ENCODE measurements at places on chromosomes 2 and 18.

GRCh38 chr2:3626812-3627499 is 31.0 kb upstream of the ALLC start:
- no peaks in the 10 kb centered on the region for H3K36me3 ChIP-seq
- H3K4me1 ChIP-seq = peaks cover 14% of the 10 kb centered on the region
- no peak for DNase-seq
- H3K4me3 ChIP-seq = no peak overlapping the region
- H3K27ac ChIP-seq = peak overlapping the region; percentile 93

DNA sequence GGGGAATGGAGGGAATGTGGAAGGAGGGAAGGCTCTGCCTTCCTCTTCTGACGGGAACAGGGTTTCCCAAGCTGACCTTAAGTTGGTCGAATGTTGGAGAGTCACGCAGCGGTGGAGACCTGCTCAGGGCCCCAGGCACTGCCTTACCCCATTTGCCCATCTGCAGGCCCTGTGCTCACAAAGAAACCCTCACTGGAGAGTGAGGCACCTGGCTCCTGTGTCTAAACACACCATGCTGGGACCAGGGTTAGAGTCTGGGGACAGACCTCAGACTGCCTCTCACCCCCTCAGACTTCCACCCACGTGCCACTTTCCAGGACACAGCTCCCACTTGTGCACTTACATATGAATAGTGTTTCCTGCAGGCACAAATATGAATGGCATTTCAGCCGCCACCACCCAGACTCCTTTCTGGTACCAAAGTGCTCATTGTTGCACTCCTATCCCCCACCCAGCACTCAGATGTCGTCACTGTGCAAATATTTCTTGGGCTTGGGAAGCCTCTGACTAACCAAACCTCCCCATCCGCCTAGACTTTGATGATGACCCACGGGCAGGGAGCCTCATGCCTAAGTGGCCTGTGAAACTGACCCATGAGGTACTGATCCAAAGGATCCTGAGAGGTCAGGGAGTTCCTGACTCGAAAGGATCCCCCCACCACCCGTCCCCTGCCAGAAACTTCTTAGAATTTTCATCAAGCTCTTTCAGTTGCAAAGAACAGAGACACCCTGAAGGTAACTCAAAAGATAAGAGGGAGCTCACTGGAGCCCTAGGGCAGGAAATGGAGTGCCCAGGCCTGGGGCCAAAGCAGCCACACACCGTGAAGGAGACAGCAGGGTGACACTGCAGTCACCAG is 78.3 kb downstream of the STPG4 start:
- no peaks in the 10 kb centered on the region for H3K36me3 ChIP-seq
- no peaks in the 10 kb centered on the region for H3K27me3 ChIP-seq
- no peak overlapping the region for H3K27ac ChIP-seq
- no peak overlapping the region for H3K4me3 ChIP-seq
- H3K4me1 ChIP-seq = peaks cover 15% of the 10 kb centered on the region

- DNase-seq = no peak
- no peaks in the 10 kb centered on the region for H3K36me3 ChIP-seq
- H3K27me3 ChIP-seq = no peaks in the 10 kb centered on the region
- no peak overlapping the region for H3K4me3 ChIP-seq
- H3K27ac ChIP-seq = no peak overlapping the region
- peaks cover 13% of the 10 kb centered on the region for H3K4me1 ChIP-seq
Measured at GRCh38 chr2:43155851-43156411, 70.5 kb downstream of the ZFP36L2 start.

DNA sequence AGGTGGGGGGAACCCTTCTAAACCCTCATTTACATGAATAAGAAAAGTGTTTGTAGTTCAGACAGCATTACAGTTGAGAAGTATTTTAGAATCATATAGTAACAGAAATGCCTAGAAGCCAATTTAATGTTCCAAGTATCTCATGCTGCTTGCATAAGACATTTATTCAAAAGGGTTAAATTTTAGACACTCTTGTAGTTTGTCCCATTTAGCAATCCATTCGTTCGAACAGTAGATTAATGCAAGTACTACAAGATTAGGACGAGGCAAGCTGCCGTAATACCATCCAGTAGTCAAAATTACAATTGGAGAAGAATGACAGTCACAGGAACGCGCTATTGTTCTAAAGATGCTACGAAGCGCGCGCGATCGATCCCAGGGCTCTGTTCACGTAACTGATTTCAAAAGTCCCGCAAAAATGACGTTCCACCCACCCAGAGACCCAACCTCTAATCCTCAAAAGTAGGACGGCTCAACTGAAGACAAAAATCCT is 1.2 kb downstream of the TMEM237 start:
- H3K4me3 ChIP-seq = peak overlapping the region; percentile 54
- no peak for DNase-seq
- peaks cover 12% of the 10 kb centered on the region for H3K36me3 ChIP-seq
- H3K27me3 ChIP-seq = no peaks in the 10 kb centered on the region

- no peaks in the 10 kb centered on the region for H3K4me1 ChIP-seq
- H3K36me3 ChIP-seq = no peaks in the 10 kb centered on the region
- DNase-seq = no peak
- H3K27me3 ChIP-seq = no peaks in the 10 kb centered on the region
- H3K4me3 ChIP-seq = no peak overlapping the region
Measured at GRCh38 chr2:155157065-155157464, 458.6 kb downstream of the KCNJ3 start.

DNA sequence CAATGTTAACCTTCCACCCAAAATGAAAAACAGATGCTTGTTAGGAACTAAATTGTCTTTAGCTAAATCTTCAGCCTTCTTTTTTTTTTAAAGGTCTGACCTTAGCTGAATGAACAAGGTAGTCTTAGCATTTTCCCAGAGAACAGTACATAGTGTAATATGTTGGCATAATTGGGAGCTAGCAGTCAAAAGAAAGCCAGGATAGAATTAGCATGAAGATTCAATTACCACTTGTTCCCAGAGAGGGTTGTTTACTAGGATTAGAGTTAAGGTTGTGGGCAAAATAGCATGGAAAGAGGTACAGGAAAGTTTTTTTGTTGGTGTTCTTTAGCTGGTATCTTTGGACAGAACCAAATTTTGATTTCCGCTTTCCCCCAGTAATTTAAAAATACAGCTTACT is 6.9 kb downstream of the CDH20 start:
- H3K4me3 ChIP-seq = no peak overlapping the region
- H3K27ac ChIP-seq = no peak overlapping the region
- H3K36me3 ChIP-seq = no peaks in the 10 kb centered on the region
- no peak for DNase-seq
- no peaks in the 10 kb centered on the region for H3K4me1 ChIP-seq
- peaks cover 11% of the 10 kb centered on the region for H3K27me3 ChIP-seq

GRCh38 chr2:222241128-222241870 is 57.5 kb downstream of the PAX3 start:
- H3K4me1 ChIP-seq = peaks cover 44% of the 10 kb centered on the region
- no peaks in the 10 kb centered on the region for H3K36me3 ChIP-seq
- no peak for DNase-seq
- no peaks in the 10 kb centered on the region for H3K27me3 ChIP-seq
- H3K27ac ChIP-seq = peak overlapping the region; percentile 91

DNA sequence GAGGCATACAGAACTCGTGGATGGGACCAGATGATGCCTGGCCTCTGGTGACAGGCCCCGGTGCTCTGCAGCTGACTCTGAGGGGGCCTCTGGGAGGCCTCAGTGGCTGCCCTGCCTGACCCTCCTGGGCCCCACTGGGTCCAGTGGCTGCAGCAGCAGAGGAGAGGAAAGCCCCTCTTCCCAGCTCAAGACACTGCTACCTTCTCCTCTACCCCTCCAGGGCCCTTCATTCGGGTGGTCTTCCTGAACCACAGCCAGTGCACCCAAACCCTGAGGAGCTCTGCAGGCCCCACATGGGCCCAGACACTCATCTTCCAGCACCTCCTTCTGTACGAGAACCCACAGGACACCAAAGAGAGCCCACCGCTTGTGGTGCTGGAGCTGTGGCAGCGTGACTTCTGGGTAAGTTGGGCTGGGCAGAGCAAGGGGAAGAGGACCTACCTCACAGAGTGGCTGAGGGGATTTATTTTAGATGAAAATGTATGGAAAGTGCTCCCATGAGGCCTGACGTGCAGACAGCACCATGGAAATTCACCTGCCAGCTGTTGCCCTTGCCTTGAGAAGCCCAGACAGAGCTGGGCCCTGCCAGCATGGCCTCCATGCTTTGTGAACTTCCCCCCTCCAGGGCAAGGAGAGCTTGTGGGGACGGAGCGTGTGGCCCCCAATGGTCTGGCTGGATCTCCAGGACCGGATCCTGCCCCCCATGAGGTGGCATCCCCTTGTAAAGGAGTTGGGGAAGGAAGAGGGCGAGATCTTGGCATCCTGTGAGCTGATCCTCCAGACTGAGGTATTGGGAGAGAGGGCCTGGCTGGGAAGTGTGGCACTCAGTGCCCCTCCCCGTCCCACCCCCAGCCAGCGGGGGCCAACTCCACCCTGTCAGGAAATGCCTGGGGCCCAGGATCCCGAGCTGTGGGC is 46.3 kb downstream of the LMAN2L start:
- no peaks in the 10 kb centered on the region for H3K4me1 ChIP-seq
- no peak overlapping the region for H3K4me3 ChIP-seq
- H3K36me3 ChIP-seq = no peaks in the 10 kb centered on the region
- no peak overlapping the region for H3K27ac ChIP-seq

DNA sequence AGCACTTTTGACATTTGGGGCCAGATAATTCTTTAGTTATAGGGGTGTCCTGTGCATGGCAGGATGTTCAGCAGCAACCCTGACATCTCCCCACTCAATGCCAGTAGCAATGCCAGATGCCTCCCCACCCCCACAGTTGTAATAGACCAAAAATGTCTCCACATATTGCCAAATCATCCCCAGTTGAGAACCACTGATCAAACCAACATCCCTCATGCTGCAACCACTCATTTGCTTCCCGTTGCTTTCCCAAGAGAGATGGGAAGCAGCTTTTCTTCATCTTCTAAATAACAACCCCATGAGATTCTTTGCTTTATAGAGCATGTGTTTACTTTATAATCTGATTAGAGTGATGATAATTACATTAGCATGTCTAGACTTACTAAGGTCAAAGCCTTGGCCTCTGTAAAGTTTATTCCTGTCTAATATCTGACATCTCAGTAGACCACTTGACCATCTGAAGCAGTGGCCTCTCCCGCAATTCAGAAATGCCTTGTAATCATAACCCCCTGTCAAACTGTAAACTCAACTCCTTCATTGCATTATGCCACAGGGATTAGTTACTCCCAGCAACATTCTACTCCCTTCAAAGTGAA is 28.7 kb upstream of the C1D start:
- no peak for DNase-seq
- no peaks in the 10 kb centered on the region for H3K27me3 ChIP-seq
- no peaks in the 10 kb centered on the region for H3K36me3 ChIP-seq
- H3K4me3 ChIP-seq = no peak overlapping the region
- no peaks in the 10 kb centered on the region for H3K4me1 ChIP-seq
- no peak overlapping the region for H3K27ac ChIP-seq

- H3K27me3 ChIP-seq = no peaks in the 10 kb centered on the region
- H3K4me3 ChIP-seq = no peak overlapping the region
- no peaks in the 10 kb centered on the region for H3K4me1 ChIP-seq
- no peak for DNase-seq
- no peaks in the 10 kb centered on the region for H3K36me3 ChIP-seq
- no peak overlapping the region for H3K27ac ChIP-seq
Measured at GRCh38 chr2:88735853-88736252, 44.4 kb downstream of the RPIA start.

GRCh38 chr2:26534098-26534864 is 56.4 kb upstream of the OTOF start:
- H3K27ac ChIP-seq = no peak overlapping the region
- H3K4me1 ChIP-seq = no peaks in the 10 kb centered on the region
- H3K36me3 ChIP-seq = no peaks in the 10 kb centered on the region

DNA sequence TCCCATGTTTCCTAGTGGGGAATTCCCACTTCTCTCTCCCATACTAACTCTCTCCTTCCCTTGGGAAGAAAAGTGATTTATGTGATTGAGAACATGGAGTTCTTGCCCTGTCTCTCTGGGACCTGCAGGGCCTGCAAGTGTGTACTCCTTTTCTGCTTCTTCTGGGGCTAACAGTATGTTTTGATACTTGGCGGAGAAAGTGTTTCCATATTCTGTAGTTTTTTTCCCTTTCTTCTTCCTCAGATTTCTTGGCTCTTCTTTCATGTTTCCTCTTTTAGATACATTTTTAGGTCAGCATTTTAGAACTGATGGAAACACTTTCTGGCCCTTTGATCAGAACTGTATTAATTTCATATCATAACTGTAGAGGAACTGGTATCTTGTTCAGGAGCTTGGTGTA is 352.2 kb downstream of the DLGAP1 start:
- H3K36me3 ChIP-seq = no peaks in the 10 kb centered on the region
- no peak for DNase-seq
- no peaks in the 10 kb centered on the region for H3K27me3 ChIP-seq
- no peak overlapping the region for H3K27ac ChIP-seq
- H3K4me1 ChIP-seq = no peaks in the 10 kb centered on the region
- no peak overlapping the region for H3K4me3 ChIP-seq

GRCh38 chr2:175630280-175631244 is 371.5 kb downstream of the LNPK start:
- H3K27me3 ChIP-seq = peaks cover 3% of the 10 kb centered on the region
- no peak for DNase-seq
- H3K4me1 ChIP-seq = no peaks in the 10 kb centered on the region
- H3K27ac ChIP-seq = no peak overlapping the region

GRCh38 chr2:181143790-181144300 is 163.4 kb downstream of the UBE2E3 start:
- no peak overlapping the region for H3K4me3 ChIP-seq
- H3K4me1 ChIP-seq = no peaks in the 10 kb centered on the region
- no peak overlapping the region for H3K27ac ChIP-seq
- DNase-seq = no peak

DNA sequence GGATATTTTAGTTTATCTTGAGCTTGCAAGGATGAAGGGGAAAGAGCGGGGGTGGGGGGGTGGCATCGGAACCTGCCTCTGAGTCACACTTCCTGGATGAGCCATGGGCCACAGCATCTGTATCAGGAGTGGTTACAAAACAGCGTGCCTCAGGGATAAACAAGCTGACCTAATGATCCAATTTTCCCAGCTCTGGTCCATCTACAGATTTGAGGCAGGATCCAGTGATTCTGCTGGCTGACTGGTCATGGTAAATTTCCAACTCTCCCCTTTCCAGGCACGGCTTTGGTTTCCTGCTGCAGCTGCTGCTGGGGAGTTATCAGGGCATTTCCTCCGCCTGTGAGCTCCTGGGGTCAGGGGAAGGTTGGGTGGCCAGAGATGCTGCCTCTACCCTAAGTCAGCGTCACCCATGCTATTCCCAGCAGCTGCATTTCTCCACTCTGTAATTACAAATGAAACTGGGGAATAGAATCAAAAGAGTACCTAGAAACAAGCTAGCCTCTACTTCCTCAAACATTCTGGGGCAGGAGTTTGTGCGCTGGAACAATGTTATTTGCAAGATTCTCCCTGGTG is 4.7 kb upstream of the HPCAL1 start:
- no peak overlapping the region for H3K27ac ChIP-seq
- H3K4me3 ChIP-seq = no peak overlapping the region
- H3K27me3 ChIP-seq = peaks cover under 1% of the 10 kb centered on the region
- H3K36me3 ChIP-seq = no peaks in the 10 kb centered on the region
- H3K4me1 ChIP-seq = no peaks in the 10 kb centered on the region

- H3K27ac ChIP-seq = no peak overlapping the region
- DNase-seq = no peak
- H3K4me3 ChIP-seq = no peak overlapping the region
- peaks cover 6% of the 10 kb centered on the region for H3K4me1 ChIP-seq
Measured at GRCh38 chr2:35168351-35168750, 1187.2 kb upstream of the CRIM1 start.

- H3K27ac ChIP-seq = no peak overlapping the region
- no peak for DNase-seq
- no peak overlapping the region for H3K4me3 ChIP-seq
- H3K27me3 ChIP-seq = no peaks in the 10 kb centered on the region
Measured at GRCh38 chr2:96769814-96770213, 9.1 kb downstream of the CNNM4 start.

- H3K4me3 ChIP-seq = no peak overlapping the region
- H3K27ac ChIP-seq = peak overlapping the region; percentile 98
- no peak for DNase-seq
- H3K27me3 ChIP-seq = no peaks in the 10 kb centered on the region
- no peaks in the 10 kb centered on the region for H3K36me3 ChIP-seq
Measured at GRCh38 chr18:22473366-22473765, 55.7 kb upstream of the CTAGE1 start.

Data from cardiac muscle cell (in vitro differentiated cells and primary cell).